ENCODE measurements at places on chromosomes 11 and 22.

DNA sequence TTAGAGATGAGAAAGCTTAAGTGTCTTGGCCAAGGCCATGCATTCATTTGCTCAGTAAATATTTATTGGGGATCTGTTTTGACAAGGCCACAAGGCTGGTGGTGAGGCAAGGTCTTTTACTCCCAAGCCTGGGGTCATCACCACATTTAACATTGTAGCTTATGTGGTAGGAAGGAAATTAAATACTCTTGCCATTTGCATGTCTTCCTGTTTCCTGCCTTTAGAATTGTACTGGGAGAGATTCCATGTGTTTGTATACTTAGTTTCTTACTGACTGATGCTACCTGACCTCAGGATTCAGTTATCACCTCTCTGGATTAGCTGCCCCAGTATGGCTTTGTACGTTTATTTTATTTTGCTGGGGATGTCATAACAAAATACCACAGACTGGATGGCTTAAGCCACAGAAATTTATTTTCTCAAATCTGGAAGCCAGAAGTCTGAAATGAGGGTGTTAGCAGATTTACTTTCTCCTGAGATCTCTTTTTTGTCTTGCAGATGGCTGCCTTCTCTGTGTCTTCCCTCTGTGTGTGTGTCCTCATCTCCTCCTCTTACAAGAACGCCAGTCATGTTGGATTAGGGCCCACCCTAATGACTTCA lies 44.8 kb downstream of the SPECC1L start:
- no peak for DNase-seq

DNA sequence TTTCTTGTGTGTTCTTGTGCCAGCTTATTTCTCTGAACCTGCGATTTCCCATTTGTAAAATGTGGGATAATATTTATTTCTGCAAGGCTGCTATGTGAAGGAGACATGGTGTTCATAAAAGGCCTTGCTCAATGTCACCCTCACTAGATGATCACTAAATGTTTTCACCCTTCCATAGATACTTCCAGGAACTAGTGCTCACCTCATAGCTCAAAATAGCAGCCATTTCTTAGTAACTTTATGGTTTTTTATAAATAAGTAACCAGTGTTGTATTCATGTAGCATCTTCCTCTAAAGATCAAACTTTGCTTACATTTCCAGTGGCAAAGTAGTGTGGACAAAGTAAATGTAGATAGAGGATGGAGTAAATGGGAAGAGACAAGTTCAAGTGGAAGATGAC lies 23.8 kb downstream of the SYTL2 start:
- DNase-seq, result no peak

DNA sequence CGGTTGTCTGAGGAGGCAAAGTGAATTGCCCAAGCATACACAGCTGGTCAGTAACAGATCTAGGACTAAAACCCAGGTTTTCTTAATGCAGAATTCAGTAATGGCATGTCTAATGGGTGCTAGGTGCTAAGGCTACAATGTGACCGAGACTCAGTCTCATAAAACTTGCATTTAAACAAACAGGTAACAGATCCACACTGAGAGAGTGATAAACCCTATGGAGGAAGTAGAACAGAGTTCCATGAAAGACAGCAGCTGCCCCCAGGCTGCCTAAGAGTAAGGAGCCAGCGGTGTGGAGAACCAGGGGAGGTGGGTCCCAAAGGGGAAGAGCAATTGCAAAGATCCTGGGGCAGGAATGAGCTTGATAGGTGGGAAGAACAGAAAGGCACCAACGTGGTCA lies 27.3 kb downstream of the MMP13 start:
- DNase-seq, result no peak

DNA sequence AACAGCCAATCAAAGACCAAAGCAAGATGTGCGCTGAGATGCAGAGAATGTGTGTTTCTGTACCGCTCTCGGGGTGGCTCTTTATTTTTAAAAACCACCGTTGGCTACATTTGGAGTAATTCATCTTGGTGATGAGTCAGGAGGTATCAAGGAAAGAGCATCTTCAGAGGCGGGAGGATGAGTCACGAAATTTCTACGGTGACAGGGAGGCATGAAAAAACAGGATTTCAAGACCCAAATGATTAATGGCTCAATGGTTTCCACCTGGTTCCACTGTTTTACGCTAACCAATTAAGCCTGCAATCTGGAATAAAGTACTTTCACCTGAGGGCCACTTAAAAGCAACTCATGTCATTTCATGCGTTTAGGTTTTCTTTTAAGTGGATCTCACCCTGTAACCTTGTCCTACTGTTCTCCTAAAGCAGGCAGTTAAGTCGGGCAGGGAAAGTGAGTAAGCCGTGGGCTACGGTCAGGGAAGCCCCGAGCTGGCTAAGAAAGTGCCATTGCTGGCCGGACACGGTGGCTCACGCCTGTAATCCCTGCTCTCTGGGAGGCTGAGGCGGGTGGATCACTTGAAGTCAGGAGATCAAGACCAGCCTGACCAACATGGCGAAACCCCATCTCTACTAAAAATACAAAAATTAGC lies 74.6 kb downstream of the CELSR1 start:
- no peak for DNase-seq

GRCh38 chr11:131910178-131910522 lies 539.7 kb downstream of the NTM start:
- no peak for DNase-seq

GRCh38 chr22:45228401-45228754 lies 12.3 kb downstream of the KIAA0930 start:
- DNase-seq, result no peak

GRCh38 chr11:6357222-6357621 lies 33.1 kb upstream of the SMPD1 start:
- no peak for DNase-seq

DNA sequence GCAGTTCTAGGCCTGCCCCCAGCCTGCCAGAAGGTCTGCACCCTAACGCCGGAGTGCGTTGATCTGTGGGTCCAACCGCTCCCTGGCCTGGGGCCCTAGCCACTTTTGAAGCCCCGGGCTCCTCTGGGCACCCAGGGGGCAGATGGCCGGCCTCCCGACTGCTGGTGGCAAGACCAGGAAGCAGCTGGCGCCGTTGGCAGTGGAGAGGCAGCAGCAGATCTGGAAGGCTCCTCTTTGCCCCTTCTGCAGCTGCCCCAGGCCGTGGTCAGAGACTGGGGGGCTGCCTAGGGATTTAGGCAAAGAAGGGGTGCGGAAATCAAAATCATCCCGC lies 445 bp upstream of the VWCE start:
- no peak for DNase-seq

DNA sequence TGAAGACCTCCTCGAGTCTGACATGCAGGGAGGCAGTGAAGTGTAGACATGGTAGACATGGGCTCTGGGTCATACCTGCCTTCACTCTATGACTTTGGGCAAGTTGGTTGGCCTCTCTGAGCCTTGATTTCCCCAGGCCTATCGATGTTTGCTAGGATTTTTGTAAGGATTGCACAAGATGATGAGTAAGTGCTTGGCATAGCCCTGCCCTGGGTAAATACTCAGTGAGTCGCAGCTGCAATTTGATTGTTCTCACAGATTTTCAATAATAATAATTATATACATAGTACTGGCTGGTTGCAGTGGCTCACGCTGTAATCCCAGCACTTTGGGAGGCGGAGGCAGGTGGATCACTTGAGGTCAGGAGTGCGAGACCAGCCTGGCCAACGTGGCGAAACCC lies 18.1 kb downstream of the MCM5 start:
- DNase-seq, result no peak

DNA sequence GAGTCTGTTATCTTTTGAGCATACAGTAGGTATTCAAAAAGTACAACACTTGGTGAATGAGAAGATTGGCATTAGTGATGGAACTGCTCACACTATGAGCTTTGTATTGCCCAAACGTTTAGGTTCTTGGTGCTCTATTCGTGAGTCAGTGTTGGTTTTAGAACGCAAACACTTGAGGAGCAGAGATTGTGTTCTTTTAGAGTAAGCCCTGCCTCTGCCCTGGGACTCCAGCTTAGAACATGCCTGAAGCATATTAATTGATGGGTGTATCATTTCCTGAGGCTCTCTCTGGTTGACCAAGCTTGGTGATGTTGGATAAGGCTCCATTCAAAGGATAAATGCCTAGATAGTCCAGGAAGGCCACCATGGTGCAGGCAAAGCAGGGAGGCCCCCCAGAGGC lies 10.9 kb downstream of the MTNR1B start:
- no peak for DNase-seq
